ENCODE measurements at places on chromosomes 13 and 19. TPM values are rescaled to one million over a fixed set of nuclear protein-coding genes. Genes with fewer than 3 reads are reported as not detected.

ASPDH gene
- total RNA-seq: not detected

LILRA1 gene
- total RNA-seq: not detected

KRTDAP gene
- total RNA-seq: not detected

SIGLEC7 gene
- not detected for total RNA-seq

LYPD3 gene
- total RNA-seq: 0.65 TPM

SOX1 gene
- total RNA-seq: not detected

ZNF709 gene
- 2.0 TPM for total RNA-seq

Measured in epithelial cell of alveolus of lung (primary cell).